Stimulated activated CD4-positive, alpha-beta T cell treated with anti-CD3 and anti-CD28 coated beads, TNF-alpha, amount 100 ng/mL, for 24 hours (primary cell): ENCODE measurements at places on chromosomes 16 and 17.

GRCh38 chr16:2191446-2191706 lies 5.0 kb downstream of the CASKIN1 start:
- no peak for DNase-seq

- DNase-seq, result no peak
Observed at GRCh38 chr16:3889059-3889458, 8.5 kb upstream of the CREBBP start.

DNA sequence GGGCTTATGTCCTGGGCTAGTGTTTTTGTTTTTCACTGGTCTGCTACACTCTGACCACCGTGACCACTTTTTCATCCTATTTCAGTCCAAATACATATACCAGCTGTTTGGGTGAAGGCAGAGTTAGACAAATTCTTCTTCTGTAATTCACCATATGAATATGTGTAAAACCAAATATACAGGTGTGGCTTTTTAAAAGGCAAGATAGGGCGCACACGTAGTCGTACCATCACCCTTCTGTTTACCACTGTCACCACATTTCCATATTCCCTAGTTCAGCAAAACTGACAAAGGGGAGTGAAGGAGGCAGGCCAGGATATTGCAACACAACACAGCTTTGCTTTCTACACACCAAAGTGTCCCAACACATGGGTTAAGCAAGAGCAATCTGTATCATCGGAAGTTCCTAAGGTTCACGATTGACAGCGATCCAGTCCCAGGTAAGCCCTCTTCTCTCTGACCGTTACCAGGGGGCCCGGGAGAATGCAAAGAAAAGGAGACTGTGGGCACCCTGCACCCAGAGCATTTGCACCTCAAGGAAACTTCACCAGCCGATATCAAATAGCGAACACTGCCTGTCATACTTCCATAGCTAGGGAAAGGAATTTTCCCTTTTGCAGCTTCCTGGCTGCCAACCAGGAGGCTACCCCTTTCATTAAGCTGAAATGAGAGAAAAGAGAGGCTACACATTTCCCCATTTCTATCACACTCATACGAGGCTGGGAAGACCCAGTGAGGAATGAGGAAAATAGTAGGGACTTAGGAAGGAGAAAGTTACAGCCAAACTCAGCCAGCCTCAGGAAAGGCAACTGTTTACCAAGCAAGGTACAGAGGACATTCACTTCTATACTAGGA lies 23.1 kb downstream of the CREBBP start:
- DNase-seq, result no peak

GRCh38 chr17:68013385-68013784 lies 17.1 kb upstream of the C17orf58 start:
- DNase-seq, result no peak

DNA sequence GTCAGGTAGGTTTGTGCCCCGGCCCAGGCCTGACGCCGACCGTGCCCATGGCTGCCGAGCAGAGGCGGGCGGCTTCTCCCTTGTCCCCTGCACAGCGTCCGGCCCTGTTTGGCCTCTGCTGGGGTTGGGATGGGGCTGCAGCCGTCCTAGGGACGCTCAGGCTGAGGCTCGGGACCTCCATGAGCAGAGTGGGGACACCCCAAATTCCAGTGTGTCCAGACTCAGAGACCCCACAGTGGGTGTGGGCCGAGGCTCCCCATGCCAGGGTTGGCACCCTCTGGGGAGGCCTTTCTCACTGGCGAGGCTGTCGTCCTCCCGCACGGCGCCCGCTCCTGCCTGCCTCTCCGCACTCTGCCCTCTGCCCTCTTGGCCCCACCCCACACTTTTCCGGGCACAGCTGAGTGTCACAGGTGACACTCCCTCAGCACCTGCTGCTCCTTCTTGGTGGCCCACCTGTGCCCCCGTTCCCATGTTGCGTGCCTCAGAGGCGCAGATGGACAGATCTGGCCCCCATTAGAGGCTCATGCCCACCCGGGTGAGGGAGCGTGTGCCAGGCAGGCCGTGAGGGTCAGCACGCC lies 16.1 kb downstream of the TRAF7 start:
- DNase-seq, result no peak
